Stimulated activated CD8-positive, alpha-beta memory T cell treated with anti-CD3 and anti-CD28 coated beads, Interleukin-2, amount 100 ng/mL, for 1 hour (primary cell): ENCODE measurements at places on chromosomes 7 and 10.

DNA sequence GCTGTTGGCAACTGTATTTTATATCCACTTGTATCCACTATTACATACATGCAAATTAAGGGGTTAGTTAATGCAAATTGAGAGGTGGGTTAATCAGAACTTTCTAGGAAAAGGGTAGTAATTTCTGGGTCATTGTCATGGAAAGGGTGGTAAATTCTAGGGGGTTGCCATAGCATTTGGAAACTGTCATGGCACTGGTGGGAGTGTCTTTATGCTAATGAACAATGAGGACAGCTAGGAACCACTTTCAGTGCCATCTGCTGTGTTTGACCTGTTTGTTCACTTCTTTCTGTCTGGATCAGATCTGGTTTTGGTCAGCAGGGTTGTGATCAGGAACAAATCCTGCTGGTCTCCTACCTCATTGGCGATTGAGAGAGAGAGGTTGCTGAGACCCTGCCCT lies 283.3 kb upstream of the PRKCQ start:
- no peak for DNase-seq

- DNase-seq = no peak
Observed at GRCh38 chr10:79331226-79331625, 16.0 kb upstream of the PPIF start.

GRCh38 chr7:24510759-24511158 lies 62.5 kb upstream of the PALS2 start:
- DNase-seq = no peak

DNA sequence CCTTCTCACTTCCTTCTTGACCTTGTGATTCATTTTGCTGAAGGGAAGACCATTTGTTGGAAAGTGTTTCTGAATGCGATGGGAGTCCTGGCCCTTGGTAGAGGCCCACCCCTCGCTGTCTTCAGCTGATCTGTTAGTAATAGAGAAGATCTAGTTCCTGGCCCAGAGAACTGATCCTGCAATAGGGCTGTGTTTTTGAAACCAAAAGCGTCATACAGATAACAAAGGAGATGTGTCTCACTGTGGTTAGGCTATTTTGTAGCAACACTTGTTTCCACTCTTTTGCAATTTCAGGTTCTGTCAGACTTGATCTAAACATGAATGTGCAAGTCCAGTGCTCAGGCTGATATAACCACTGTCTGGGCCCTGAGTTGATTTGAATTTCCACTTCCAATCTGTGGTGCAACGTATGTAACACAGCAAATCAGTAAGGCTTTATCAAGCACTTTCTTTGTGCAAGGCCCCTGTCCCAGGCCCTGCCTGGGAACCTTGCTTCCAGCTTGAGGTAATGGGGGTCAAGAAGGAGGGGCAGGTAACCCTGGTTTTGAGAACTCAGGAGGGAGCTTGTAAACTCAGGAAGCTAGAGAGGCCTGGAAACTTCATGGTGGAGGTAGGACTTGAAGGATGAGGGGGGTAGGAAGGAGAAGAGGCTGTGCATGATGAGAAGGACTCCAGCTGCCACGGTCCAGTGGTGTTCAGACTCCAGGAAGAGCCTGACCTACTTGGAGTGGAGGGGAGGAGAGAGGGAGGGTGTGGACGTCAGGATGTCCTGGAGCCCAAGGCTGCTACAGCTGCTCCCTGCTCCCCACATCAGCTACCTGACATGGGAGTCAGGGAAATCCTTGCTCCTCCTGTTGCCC lies 42.2 kb upstream of the SRGN start:
- DNase-seq = no peak

- no peak for DNase-seq
Observed at GRCh38 chr10:113849946-113850345, 3.9 kb downstream of the DCLRE1A start.

DNA sequence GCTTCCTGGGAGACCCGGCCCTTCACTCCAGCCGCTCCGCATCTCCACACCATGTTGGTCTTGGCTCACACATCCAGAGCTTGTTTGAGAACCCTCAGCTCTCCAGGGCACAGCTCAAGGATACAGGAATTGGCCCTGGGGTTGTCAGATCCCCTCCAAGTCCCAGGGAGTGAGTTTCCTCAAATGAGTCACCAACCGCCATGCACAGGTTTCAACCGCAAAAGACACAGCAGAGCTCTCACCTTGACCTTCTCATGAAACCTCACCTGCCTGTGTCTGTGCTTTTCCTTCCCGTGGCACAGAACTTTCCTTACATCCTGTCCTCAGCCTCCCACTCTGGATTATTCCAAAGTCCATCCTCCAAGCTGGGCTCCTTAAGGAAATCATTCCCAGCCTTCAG lies 20.6 kb downstream of the AZGP1 start:
- no peak for DNase-seq

- no peak for DNase-seq
Observed at GRCh38 chr7:106060394-106060920, 51.7 kb downstream of the SYPL1 start.

DNA sequence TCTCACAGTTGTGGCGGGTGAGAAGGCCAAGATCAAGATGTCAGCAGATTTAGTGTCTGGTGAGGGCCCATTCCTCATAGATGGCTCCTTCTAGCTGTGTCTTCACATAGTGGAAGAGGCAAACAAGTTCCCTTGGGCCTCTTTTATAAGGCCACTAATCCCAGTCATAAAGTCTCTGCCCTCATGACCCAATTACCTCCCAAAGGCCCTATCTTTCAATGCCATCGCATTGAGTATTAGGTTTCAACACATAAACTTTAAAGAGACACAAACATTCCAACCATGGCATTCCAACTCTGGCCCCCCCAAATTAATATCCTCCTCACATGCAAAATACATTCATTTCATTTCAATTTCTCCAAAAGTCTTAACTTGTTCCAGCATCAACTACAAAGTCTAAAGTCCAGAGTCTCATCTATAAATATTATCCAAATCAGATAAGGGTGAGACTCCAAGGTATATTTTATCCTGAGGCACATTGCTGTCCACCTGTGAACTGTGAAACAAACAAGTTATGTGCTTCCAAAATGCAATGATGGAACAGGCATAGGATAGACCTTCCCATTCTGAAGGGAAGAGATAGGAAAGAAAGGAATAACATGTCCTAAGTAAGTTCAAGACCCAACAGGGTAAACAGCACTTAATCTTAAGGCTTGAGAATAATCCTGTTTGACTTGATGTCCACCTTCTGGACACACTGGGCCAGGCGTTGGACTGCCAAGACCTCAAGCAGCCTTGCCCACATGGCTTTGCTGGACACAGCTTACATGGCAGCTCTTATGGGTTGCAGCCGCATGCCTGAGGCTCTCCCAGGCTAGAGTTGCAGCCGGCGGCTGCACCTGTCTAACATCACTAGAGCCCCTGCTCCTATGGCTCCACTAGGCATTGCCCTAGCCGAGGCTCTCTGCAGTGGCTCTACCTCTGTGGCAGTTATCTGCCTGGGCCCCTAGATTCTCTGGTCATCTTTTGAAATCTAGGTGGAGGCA lies 312.8 kb downstream of the TNS3 start:
- DNase-seq = no peak

- no peak for DNase-seq
Observed at GRCh38 chr10:46233181-46233580, 53.6 kb upstream of the ANTXRL start.

GRCh38 chr10:35875016-35875676 lies 233.1 kb upstream of the FZD8 start:
- DNase-seq = no peak

DNA sequence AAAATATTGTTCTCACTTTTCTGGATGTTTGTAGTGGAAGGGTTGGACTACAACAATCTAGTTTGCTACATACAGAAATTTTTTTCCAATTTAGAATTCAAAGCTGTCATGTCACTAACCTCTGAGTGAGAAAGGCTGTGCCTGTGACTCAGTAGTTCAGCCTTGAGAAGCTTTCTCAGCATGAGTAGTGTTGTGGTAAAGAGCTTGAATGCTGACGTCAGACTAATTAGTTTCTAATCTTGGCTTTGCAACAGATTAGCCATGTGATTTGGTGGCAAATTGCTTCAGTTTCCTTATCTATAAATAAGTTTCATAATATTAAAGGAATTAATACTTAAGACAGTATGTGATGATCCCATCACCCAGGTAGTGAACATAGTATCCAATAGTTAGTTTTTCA lies 83.8 kb downstream of the ABCA13 start:
- no peak for DNase-seq

DNA sequence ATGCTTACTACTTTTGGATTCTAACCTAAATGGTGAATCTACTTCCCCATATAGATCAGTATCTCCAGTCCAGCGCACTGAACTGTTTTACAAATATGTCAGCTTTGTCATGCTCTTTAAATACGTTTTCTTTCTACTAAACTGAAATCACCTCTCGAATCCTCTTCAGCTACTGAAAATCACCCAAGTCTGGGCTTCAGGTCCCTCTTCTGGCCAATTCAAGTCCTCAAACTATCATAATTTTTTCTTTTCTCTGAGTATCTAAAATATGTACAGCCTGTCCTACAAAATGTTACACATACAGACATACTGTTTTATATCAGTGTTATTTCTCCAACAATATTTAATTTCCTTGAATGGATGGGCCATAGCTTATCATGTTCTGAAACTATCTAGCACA lies 84.2 kb downstream of the CACNA2D1 start:
- DNase-seq = no peak

- no peak for DNase-seq
Observed at GRCh38 chr7:8387551-8388256, 45.7 kb upstream of the NXPH1 start.

GRCh38 chr7:2037808-2038522 lies 194.8 kb downstream of the MAD1L1 start:
- no peak for DNase-seq

- no peak for DNase-seq
Observed at GRCh38 chr10:82472406-82473335, 597.7 kb downstream of the NRG3 start.

DNA sequence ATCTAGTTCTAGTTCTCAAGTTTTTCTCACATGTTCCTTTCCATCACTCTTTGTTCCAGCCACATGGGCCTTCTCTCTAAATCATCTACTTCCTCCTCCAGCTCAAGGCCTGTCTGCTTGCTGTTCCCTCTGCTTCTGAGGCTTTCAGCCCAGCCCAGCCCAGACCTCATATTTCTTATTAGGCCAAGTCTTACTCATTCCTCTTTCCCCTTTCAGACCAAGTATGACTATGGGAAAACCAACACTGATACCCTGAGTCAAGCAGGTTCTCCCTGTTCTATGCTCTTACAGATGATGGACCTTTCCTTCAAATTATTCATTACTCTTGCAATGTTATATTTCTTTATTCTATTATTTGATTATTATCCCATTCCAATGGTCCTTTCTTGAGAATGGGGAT lies 80.3 kb upstream of the SEM1 start:
- no peak for DNase-seq

GRCh38 chr7:88669913-88670312 lies 89.6 kb upstream of the ZNF804B start:
- no peak for DNase-seq

GRCh38 chr7:97013134-97013844 lies 7.9 kb downstream of the DLX6 start:
- no peak for DNase-seq

DNA sequence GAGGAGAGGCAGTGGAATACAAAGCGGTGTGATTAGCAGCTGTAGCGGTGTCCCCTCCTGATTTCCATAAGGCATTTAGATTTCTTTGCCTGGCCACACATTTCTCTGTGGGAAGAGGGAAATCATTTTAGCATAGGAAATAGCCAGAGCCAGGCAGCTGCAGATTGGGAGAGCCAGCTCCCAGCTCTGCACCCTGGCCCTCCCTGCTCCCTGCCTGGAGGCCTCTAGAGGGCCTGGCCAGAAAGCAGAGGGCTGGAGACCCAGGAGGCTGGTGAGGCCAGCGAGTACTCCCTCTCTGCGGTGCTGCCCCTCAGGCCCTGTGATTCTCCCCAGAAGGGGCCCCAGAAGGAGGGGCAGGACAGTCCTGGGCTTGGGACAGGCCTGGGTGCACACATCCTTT lies 85.7 kb downstream of the C10orf105 start:
- no peak for DNase-seq

GRCh38 chr10:53108317-53108934 lies 335.8 kb upstream of the MBL2 start:
- no peak for DNase-seq

- DNase-seq = no peak
Observed at GRCh38 chr10:33800545-33800944, 466.1 kb upstream of the NRP1 start.

DNA sequence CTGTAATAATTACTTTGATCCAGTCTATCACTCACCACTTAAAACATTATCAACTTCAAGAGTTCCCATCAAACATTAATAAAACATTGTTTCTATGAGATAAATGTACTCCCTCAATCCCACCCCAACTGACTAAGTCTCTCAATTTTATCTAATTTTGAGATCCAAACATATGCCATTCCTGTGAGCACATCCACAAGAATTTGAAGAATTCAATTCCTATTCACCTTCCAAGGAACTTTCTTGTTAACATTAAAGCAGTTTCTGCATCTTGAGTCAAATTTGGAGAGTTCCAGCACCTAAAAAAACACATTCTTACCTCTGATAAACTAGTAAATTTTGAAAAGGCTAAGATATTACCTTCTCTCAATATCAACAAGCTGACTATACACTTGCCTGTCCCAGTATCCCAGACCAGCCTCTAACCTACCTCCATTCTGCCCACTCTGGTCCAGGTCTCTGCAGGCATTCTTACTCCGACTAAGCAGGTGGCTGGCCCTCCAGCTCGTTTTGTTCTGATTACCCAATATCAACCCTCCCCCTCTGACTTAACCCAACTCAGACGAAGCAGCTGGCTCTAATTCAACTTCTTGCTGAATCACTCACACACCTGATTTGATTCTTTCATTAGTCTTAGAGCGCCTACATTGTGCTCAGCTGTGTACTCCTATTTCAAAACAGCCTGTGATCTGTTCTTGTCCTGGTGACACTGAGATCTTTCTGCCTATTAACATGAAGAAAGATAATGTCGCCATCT lies 275.2 kb downstream of the IPMK start:
- DNase-seq = no peak

DNA sequence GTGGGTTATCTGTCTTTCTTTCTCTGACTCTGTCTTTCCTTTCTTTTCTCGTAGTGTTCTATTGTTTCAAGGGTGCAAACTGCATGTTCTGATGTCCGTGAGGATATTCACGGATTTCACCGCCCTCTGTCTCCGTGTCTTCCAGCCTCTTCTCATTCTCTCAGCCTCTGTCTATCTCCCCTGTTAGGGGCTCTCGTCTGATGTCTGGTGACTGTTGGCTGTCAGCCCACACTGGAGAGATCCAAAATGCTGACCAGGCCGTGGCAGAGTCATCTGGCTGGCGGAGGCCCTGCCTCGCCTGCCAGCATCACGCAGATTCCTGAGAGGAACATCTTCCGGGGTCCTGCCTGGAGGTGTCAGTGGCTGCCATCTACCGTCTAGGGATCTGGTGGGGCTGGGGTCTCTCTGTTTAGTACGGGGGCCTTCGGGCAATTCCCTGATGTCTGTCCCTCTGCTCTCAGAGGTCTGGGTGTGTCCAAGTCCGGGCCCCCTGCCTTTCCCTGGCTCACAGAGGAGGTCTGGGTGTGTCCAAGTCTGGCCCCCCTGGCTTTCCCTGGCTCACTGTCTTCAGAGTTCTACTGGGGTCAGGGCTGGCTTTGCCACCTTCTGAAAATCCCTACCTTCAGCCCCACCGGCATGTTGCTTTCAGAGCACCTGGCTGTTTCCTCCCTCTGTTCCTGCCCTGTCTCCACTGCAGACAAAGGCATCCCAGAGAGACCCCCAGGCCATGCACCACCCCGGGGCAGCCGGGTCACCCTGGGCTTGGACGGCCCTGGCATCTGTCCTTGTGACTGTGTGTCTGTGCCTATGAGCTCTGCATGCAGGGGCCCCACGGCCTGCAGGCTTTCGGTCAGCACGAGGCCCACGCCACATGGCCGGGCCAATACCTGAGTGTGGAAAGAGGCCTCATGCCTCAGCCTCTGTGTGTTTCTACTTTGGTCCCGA lies 14.0 kb upstream of the SCART1 start:
- no peak for DNase-seq
